Endothelial cell (in vitro differentiated cells): ENCODE measurements at places on chromosomes 16 and 17.

DNA sequence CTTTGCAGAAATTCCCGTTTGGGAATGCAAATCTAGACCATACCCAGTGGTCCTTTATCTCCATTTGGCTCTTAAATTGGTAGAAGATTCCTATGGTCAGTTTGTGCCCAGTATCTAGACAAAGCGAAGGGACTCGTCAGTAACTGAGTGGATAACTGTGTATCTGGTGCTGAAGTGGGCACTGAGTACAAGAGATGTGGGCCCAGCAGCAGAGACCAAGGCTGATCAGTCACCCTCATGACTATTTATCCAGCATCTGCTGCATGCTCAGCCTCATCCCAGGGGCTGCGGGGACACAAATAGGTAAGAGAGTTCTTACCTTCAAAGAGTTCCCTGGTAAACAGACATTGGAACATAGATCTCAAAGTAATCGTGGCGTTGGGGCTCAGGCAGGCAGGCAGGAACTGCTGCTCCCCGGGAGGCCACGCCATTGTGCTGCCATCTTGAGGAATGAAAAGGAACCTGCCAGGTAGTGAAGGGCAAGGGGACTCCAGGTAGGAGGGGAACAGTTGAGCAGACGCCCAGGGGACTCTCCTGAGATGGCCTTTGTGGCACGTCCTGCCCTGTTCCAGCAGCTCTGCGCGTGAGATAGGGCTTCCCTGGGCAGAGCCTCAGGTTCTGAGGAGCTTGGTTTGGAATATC lies 10.3 kb downstream of the NT5M start:
- DNase-seq, result peak; percentile 48

DNA sequence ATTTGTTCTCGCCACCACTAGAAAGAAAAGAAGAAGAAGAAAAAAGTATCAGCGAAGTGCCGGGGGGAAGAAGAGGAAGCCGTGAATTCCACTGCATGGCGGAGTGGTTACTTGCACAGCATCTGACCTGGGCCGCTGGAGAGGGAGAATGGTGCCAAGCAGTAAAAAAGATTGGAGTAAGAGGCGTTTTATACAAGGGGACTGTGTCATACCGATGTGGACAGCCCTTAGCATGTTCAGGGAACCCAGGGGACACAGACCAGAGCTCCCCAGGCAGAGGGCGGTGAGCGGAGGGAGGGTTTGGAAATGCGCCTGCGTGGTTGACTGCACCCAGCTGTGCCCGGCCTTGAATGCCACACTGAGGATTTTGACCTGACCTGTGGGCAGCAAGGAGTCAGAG lies 52.8 kb downstream of the PLXDC1 start:
- no peak for DNase-seq

DNA sequence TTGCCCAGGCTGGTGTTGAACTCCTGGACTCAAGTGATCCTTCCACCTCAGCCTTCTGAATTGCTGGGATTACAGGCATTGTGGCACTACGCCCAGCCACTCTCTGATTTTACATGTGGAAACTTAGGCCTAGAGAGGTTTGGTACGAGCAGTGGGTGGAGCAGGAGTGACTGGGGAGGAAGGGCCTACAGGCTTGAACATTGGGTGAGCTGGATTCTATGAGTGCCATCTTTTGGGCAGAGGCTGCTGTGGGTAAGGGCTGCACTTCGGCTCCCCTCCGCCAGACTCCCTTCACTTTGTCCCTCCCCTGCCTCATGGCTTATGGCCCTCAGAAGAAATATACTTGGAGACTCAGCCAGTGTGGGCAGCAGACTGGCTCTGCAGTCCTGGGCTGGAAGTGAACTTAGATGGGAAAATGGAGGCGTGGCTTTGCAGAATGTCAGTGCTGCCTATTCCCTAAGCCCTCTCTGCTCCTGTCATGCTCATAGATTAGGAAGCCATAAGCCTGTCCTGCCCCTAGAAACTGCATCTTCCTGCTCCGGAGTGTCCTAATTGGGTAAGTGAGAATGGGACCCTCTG lies 9.5 kb upstream of the MRC2 start:
- DNase-seq, result no peak

DNA sequence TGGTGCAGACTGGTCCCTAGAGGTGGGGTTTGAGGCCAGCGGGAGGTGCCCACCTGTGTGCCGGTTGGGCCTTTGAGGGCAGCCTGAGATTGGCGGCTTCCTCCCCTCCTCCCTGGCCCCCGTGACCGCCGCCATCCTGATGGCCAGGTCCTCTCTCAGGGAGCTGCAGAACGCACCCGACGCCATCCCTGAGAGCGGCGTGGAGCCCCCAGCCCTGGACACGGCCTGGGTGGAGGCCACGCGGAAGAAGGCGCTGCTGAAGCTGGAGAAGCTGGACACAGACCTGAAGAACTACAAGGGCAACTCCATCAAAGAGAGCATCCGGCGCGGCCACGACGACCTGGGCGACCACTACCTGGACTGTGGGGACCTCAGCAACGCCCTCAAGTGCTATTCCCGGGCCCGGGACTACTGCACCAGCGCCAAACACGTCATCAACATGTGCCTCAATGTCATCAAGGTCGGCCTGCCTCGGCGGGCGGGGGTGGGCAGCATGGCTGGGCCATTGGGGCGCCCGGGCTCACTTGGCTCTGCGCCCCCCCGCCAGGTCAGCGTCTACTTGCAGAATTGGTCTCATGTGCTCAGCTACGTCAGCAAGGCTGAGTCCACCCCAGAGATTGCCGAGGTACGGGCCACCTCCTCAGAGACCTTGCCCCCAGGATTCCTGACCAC lies 2.8 kb downstream of the GPS1 start:
- no peak for DNase-seq

GRCh38 chr16:81647527-81647926 lies 131.6 kb upstream of the PLCG2 start:
- DNase-seq, result no peak

GRCh38 chr16:14263769-14264168 lies 192.7 kb downstream of the MRTFB start:
- DNase-seq, result no peak

- no peak for DNase-seq
Observed at GRCh38 chr17:8020776-8021564, 17.9 kb upstream of the ALOX15B start.

- DNase-seq, result no peak
Observed at GRCh38 chr16:64996641-64997040, 125.2 kb downstream of the CDH11 start.

- DNase-seq, result no peak
Observed at GRCh38 chr17:65629234-65629690, 67.8 kb upstream of the AXIN2 start.

GRCh38 chr17:72661945-72662826 lies 430.3 kb downstream of the SLC39A11 start:
- no peak for DNase-seq

- no peak for DNase-seq
Observed at GRCh38 chr16:85514598-85515318, 98.4 kb upstream of the GSE1 start.

DNA sequence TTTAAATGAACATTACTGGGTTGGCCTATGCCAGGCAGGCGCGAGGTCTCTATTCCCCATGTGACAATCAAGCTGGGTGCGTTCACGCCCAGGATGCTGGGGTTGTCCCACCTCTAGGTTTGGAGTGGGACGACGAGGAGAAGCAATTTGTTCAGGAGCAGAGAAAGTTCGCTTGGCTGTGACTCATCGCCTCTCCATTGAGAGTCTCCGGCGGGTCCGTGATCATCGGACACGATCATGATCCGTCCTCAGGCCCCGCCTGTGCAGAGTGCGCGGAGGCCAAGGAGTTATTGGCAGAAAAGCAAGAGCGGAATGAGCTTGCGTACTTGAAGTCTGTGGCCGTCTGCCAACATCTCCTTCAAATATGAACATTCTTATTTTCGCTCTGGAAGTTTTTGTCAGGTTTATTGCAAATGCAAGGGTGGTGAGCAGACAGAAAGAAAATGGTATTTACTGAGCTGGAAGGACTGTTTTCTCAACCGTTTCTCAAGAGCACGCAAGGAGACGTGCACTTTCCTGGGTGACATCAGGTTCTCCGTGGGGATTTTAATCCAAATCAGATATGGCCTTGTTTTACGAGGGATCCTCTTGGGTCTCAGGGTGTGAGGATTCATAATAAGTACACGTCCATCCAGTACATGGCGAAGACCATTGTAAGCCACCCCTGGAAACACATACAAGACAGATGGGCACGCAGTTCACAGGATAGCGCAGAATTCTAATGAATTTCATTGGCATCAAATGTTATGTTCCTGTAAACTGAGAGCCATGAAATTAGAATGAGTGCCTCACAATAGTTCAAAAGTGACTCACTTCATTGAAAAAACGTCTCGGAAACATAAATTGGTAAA lies 70.1 kb upstream of the CREBBP start:
- DNase-seq, result no peak

DNA sequence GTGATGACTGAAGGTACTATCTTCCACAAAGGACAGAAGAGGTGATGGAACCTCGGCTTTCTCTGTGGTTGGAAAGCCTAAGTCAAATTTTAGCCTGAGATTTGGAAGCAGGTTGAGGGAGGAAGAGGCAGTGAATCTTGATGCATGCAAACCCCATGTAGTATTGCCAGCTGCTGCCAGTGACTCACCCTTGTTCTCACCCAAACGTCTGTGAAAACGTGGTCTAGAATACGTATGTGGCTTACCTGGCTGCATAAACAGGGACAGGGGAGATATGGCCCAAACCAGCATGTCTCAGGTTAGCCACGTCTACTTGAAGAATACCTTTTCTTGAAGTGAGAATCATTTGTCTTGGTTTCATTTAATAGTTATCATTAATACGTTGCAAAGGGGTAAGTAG lies 438.0 kb upstream of the MAF start:
- DNase-seq, result no peak

DNA sequence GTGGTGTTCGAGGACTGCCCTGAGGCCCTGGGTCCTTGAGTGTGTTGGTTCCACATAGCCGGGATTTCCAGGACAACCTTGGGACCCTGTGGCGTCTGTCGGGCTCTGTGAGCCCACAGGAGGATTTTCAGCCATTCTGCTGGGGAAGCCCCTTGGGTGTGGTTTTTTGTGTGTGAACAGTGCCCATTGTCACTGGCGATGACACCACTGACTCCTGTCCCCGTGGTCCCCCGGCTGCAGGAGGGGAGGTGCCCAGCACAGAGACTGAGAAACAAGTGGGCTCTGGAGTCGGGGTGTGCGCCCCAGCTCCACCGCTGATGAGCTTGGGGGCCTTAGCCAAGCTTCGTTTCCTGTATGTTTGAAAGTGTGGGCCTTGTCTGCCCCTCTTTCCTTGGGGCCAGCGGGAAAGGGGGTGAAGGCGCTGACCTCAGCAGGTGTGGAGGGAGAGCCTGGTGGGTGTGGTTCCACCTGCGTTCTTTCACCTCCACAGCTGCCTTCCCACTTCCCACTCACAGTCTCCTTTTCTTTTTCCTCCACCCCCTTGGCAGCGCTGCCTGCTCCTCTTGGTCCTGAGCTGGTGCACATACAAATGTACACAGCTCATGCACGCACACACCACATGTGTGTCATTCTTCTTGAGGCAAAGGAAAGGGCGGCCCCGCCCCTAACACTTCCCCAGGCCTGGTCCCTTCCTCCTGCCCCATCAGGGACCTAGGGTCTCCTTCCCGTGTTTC lies 16.1 kb downstream of the MGRN1 start:
- DNase-seq, result no peak

DNA sequence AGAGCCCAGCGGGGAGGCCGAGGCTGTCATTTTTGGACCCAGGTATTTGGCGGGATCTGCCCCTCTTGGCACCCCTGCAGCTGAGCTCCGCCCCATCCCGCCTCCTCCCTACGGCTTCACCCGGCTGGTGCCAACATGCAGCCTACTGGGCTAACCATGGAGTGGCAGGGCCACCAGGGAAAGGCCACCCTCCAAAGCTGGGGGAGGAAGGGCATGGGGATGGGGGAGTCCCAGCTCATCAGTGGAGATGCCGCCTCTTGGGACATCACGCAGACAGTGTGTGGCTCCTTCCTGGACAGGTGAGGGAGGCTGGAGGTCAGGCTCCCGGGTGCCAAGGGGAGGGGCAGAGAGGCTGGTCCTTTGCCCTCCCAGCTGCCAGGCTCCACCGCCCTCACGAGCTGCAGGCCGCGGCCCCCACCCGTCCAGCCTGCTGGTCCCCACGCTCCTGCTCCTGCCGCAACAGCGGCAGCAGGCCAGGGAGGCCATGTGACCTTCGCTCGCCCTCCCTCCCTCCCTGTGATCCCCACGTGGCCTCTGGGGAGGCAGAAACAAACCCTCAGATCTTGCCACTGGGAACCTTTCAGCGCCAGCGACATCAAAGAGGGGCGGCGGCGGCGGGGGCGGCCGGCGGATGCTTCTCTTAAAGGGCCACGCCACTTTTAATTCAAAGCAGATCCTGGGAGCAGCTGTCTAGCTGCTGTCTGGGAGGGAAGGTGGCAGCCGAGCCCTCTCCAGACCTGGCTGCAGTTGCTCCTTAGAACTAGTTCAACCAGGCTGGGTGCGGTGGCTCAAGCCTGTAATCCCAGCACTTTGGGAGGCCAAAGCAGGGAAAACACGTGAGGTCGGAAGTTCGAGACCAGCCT lies 6.8 kb upstream of the NOTUM start:
- DNase-seq, result no peak

DNA sequence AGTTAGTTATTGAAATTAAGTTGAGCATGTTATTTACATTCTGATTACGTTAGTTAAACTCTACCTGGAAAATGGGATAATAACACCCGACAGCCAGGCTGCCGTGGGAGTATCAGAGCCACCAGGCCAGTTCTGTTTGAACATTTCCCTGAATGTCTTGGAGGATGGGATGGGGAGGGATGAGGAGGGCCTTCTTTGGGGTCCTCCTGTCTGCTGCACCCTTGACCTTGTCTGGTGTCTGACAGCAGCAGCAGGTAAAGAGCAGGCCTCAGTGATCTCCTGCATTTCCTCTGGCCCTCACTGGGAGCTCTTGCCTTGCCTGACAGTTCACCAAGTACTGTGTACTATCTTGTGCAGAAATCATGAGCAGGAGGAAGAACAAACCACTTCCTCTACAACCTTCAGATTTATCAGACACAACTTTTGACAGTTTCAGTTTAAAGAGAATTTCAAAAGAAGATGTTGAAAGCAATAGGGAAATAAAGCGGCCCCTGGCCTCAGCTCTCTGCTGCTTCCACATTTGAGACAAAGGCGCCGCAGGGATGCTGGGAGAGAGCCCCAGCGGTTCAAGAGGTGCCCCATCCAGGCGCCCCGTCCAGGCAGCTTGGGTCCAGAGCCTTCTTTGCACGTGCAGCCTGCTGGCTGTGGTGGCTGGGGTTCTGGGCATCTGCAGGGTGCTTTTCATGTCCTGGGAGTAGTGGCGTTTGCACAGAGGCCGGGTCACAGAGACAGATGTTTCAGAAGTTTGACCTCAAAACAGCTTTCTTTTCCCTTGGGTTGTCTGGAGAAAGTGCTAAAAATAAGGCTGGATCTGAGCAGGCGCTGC lies 25.3 kb downstream of the CMIP start:
- DNase-seq, result no peak

DNA sequence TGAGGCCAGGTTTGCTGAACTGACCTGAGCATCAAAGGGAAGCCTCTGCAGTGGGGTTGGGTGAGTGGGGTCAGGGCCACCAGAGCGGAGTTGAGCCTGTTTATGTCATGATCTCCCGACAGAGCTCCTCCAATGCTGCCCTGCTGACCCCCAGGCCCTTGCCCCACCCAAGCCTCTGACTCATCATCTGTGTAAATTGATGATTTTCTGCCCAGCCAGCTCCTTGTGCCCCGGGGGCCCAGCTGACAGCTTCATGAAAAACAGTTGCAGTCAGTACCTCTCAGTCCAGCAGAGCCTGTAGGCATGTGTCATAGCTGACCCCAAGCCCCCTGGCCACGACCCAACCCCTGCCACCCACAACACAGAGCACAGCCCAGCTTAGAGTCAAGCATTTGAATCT lies 134.9 kb downstream of the CCT6B start:
- DNase-seq, result no peak
